Amygdala (tissue), 56 donors: ENCODE measurements at places on chromosomes 3 and 15.

GRCh38 chr3:115937054-115937453 is 313.7 kb downstream of the GAP43 start:
- no peak for DNase-seq

GRCh38 chr3:42864321-42864950 is 11.2 kb downstream of the CYP8B1 start:
- DNase-seq = no peak

- DNase-seq = no peak
Observed at GRCh38 chr3:53170325-53171063, 9.5 kb downstream of the PRKCD start.

- no peak for DNase-seq
Observed at GRCh38 chr3:75978686-75979085, 193.3 kb upstream of the ZNF717 start.

GRCh38 chr3:64082411-64082810 is 59.1 kb upstream of the PSMD6 start:
- no peak for DNase-seq
